ENCODE measurements at places on chromosomes 5 and 9.

DNA sequence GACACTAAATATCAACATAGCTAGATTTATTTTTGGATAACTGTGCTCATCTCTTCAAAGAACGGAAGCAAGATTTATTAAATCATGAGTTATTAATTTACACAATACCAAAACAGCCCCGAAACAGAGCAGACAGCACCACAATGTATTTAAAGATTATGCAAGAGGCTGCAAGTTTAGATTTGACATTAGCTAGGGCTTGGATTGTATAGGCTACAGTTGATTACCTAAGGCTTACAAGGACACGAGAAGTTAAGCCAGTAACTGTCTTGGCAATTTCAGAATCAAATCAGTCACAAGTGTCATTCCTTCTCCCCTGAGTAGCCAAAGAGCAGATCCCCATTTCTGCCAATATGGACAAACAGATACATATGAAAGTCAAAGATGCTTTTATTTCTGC is 152.6 kb downstream of the MED27 start:
- no peak for DNase-seq

DNA sequence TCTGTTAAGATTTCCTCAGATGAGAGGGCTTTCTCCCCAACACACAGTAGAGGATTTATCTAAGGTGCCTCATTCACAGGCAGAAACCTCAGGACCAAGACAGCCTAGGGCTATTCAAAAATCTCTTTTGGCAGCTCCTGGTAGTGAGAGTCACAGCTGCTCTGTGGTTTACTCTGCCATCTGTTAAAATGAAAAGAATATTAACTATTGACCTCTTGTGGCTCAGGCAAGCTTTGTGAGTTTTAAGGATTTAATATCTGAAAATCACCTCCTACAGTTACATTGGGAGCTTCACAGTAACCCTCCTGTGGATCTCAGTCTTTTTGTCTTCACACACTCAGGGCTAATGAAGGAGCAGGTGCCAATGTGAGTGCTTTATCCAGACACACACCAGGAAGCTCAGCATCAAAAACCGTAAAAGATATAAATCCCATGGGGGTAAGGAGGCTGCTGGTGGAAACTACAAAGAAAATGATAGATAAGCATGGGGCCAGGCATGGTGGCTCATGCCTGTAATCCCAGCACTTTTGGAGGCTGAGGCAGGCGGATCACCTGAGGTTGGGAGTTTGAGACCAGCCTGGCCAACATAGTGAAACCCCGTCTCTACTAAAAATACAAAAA is 29.7 kb downstream of the PPP1R2B start:
- DNase-seq: no peak

DNA sequence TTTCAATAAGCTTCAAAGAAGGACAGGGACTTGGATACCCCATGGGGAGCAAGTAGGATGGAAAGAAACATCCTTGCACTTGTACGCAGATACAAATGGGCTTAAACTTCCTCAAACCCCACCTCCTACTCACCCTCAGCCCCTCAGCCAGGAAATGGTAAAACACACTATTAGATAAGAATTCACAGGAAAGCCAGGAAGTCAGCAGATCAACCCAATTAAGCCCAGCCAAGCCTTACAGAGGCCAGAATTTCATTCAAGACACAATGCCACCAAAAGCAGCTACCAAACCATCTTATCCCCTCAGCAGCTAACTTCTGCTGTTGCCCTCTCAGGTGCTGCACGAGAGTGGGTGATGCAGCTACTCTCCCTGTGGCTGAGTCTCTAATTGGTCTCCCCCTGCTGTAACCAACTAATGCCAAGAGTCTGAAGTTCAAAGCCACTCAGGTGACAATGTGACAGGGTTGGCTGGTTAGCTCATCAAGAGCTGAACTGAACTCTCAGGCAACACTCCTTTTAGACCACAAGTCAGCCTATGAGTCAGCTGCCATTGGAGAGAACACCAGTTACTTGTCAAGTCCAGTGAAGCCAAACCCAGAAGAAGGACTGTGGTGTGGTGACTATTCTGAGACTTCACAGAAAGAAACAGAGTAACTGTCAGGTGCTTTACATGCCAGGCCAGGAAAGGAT is 201.9 kb downstream of the ZNF608 start:
- no peak for DNase-seq

- no peak for DNase-seq
Measured at GRCh38 chr9:8179381-8180053, 379.9 kb upstream of the DMAC1 start.

DNA sequence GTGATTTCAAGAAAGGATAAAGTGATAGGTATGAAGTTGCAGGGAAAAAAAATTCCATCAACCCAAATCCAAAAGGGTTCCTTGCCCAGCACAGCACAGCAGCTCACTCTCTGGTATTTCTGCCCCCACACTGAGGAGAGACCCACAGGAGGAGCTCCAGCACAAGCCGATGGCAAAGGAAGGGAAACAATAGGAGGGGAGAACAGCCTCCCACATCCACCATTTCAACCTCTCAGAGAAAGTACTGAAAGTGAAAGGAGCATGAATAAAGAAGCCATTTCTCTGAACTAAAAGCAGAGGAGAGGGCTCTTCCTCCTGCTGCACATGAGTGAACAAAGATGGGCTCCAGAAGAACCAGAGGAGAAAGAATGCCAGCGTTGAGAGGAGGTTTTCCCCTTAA is 54.9 kb upstream of the ZSWIM6 start:
- DNase-seq: no peak

- no peak for DNase-seq
Measured at GRCh38 chr5:109506556-109506955, 96.8 kb upstream of the PJA2 start.

DNA sequence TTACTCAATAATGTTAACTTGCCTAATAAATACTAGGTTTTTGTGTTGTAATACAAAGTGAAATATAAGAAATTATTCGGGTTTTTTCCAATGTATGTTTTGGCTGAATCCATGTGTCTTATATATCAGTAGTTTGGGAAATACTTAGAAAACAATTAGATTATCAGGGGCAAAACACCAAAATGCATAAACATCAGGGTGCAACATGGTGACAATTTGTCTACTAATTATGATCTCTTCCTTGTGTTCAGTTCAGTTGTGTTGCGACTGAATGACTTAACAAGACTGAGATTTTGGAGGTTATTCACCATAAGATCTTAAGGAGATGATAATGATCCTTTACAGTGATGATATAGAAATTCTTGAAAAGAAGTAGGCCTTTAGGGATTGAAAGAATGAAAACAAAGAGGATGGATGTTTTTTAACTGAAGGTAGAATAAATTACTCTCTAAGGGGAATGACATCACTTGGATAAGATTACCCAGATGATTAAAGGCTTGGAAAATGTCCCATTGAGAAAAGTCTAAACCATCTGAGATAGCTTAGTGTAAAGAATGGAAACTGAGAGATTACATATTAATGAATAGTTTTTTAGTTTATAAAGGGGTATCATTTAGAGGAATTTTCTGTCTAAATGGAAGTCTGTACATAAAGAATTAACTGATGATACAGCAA is 415.8 kb downstream of the SPATA31D1 start:
- DNase-seq: no peak

- DNase-seq: no peak
Measured at GRCh38 chr9:121862371-121863332, 211.2 kb downstream of the DAB2IP start.

DNA sequence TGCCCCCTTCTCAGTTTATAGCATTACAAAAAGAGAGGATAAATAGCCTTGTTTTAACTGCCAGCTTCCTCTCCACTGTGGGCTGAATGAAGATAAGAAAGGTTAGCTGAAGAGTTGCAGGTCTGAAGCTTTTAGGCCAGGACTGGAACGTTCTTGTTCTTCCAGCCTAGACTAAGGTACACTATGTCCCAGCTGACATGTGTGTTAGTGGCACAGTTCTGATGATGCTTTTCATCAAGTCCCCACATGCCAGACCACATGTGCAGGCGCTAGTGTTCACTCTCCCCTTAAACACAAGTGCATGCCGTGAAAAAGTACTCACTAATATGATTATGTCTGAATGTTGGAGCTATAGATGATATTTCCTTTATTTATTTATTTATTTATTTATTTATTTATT is 40.7 kb downstream of the STXBP1 start:
- DNase-seq: no peak

GRCh38 chr5:96503501-96504236 is 70.6 kb upstream of the PCSK1 start:
- no peak for DNase-seq

- no peak for DNase-seq
Measured at GRCh38 chr5:75623846-75624245, 12.6 kb downstream of the ANKDD1B start.

- DNase-seq: no peak
Measured at GRCh38 chr5:61981886-61982285, 324.1 kb upstream of the KIF2A start.

DNA sequence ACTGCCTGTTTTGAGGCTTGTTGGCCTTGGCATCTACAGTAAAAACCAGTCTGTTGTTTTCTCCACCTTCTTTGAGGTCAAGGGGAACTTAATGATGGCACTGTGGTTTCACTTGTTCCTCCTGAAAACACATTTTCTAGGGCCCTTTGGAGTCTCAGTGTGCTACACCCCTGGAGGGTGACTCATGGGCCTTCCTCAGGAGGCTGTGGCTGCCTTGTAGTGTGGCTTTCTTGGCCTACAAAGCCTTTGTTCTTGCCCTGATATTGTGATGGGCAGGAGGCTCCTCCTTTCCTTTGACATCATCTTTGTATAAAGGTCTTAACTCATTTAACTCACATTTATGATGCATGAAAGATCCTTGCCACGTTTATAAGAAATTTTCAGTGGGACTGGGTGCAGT is 56.3 kb upstream of the GPBP1 start:
- DNase-seq: no peak

DNA sequence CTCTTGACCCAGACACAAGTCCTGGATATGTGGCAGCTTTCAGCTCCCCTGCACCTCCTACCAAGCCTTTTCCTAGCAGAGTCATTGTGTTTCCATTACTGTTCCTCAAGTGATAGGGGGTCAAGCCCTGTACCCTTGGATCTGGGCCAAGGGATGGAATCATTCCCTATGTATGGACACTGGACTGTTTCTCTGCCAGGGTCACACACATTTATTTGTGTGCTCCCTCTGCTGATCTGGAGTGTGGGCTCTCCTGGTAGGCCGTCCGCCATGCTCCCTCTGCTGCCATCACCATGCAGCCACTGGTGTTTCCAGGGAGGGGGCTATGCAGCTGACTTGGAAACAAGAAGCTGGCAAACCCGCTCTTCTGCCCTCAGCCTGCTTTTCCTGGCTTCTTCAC is 9.5 kb downstream of the GM2A start:
- no peak for DNase-seq

DNA sequence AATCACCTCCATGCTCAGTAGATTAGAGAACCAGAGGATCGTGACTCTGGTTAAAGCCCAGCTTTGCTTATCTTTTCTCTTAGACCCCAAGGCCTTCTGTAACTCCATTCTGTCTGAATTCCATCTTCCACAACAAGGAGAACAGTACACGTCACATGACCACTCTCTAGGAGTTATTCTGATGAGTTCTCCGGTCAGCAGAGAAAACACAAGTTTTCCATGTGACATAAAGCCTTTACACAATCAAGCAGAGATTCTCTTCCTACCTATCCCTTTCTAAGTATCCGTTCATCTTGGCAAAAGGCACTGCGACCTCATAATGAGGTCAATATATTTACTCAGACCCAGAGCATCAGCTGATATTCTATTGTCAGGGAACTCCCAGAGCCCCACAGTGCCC is 112.3 kb downstream of the TRPM6 start:
- no peak for DNase-seq

DNA sequence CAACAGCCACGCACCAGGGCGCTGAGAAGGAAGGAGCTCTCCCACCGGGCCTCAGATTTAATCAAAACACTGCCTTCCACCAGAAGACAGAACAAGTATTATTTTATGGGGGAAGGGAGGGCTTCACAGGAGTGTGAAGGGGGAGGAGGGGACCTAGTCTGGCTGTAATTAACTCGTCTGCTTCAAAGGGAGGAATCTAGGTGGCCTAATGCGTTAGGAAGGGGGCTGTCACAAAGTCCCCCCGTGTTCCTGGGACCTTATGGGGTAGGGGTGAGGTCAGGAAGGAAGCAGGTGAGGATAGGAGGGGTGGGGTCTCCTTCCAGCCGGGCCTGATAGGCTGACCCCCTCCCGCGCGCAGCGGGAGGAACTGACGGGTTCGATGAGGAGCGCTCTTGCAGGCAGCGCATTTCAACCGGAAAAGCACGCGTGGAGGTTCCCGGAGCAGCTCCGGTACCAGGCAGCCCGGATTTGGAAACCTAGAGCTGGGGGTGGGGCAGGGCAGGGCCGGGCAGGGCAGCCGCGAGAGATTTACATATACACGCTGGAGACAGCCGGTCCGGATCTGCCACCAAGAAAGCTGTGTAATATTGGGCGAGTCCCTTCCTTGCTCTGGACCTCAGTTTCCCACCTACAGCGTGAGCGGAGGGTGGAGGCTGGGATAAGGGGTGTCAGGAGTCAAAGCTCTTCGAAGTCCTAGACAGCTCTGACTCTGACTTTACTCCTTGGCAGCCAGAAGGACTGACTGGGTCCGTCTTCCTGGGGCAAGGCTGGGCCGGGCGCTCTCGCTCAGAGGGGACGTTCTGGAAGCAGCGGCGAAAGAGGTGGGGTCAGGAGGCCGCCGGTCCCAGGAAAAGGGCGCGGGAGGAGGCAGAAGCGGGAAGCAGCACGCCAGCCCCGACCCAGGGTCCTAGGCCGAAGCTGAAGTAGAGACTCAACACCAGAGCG is 1.8 kb downstream of the SHB start:
- peak; percentile 56 for DNase-seq

GRCh38 chr5:132608107-132608506 is 49.9 kb upstream of the IL13 start:
- DNase-seq: no peak

GRCh38 chr5:100706776-100707175 is 171.6 kb downstream of the FAM174A start:
- DNase-seq: no peak

- DNase-seq: no peak
Measured at GRCh38 chr5:103910011-103910410, 347.4 kb upstream of the NUDT12 start.

DNA sequence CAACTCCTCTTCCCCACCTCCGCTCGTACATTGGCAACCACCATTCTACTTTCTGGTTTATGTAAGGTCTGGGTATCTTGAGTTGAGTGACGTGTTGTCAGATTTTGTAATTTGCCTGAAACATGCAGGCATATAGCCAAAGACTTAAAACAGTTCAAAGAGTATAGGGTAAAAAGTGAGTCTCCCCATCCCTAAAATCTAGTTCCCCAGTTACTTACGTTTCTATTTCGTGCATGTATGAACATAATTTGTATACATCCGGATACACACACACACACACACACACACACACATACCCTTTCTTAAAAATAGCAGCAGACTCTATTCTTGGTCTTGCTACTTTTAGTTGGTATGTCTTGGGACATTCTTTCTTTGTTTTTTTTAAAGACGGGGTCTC is 915 bp downstream of the HSDL2 start:
- no peak for DNase-seq

DNA sequence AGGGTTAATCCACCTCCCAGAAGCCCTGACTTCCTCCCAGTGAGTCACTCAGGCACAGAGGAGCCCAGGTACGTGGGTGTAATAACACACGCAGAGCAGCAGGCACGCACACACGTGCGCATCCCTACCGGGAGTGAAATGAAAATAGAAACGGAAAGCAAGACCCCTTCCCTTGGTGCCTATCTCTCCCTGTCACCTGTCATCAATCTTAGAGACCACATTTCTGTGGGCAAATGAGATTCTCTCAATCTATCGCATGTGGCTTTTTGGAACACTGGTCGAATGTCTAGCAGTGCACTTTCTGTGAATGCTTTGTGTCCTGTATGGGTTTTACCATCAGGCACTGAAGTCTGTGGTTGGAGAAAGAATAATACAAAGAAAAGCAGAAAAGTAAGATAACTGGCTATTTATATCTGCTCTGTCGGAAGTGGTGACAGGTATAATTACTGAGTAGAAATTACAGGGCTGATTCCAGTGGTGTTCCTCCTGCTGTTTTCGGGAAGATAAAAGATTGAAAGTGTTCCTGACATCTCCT is 137.7 kb upstream of the GRIA1 start:
- no peak for DNase-seq
